ENCODE measurements at places on chromosomes 3 and 15.

DNA sequence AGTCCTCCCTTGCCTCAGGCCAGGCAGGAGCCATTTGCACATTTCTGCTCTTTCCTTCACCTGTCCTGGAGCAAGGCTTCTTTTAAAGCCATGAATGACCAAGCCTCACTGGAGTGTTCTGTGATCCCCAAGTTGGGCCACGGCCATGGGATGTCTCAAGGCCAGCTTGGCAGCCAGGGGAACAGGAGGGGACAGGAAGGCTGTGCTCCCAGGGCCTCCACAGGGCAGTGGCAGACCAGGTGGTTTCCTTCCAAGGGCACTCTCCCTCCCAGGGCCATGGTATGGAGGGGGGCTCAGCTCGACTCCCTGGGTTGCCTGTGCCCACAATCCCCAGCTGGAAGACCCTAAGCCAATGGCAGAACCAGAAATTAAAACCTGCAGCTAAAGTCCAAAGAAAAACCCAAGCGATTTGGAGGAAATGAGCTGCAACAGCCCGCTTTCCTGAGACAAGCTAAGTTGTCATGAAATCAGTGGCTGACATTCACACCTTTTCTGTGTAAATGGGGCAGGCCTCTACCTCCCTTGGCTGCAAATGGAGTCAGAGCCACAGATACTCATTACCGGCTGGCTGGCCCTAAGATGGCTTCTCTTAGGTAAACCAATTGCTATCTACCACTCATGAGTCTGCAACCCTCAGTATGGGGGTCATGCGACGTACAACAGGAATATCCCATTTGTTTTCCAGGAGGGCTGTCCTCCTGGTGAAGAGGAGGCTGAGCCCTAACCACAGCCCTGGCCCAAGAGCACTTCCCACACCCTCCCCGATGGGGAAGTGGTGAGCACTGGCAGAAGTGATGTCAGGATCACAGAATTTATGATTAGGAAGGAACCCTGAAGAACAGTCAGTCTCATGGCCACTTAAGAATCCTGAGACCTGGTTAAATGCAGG lies 83.3 kb downstream of the SNRK start:
- ATAC-seq = no peak

GRCh38 chr3:28253040-28253715 lies 11.8 kb downstream of the CMC1 start:
- ATAC-seq = no peak

DNA sequence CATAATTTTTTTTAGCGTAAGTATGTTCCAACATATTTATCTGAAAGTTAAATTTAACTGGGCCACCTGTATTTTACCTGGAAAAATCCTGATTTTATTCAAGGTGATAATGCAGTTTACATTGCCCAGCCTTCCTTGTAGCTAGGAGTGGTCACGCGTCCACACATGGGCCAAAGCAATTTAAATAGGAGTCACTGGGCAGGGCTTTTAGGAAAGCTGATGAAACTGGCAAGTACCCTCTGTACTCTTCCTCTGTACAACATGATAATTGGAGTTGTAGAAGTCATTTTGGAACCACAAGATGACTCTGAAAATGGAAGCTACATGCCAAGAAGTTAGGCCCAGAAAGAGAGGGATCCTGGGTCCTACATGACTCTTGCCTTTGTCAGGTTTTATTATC lies 9.5 kb downstream of the BTD start:
- ATAC-seq = no peak

GRCh38 chr3:115652738-115653137 lies 29.4 kb downstream of the GAP43 start:
- peak; percentile 76 for ATAC-seq

DNA sequence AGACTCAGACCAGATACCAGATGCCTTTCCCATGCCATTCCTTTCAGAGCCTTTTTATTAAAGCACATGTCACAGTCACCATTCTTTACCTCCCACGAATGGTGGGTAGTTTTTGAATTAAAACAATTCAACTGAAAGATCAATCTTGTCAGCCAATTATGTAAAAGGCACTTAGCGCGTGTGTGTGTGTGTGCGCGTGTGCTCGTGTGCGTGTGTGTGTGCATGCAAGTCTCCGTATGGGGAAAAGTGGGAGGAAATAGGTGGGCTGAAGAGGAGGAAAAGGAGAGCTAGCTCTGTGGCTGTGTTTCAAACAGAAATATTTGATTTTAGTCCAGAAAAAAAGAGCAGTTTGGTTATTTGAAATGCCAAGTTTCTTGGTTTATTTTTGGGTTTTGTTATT lies 177.2 kb downstream of the KCNAB1 start:
- ATAC-seq = no peak

DNA sequence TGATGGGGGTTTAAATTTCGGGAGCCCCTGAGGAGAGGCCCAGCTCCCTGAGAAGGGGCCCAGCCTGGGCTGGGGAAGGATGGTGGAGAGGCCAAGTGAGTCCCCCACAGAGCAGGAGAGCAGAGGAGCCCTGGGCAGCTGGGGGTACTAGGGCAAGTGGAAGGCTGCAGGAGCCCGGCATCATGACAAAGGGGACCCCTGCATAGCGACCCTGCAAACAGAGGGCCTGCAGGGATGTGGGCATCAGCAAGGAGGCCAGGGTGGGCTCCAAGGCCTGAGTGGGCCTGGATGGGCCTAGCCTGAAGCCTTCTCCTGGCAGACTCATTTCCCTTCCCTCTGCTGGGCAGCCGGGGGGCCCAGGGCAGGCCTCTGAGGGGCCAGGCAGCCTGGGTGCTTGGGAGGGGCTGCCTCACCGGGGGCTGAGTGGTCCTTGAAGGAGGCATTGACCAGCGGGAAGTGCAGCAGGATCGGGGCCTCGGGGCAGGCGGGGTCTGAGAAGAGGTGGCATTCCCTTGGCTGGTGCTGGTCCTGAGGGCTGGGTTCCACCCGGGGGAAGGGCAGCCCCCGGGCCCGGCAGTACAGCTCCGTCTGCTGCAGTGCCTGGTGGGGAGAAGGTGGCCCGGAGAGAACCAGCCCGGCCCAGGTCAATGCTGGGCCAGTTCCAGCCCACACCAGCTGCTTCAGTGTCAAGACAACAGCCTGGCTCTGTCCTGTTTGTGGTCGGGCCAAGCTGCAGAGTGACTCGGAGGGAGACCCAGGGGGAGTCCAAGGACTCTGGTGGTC lies 24.7 kb downstream of the PLA2G4D start:
- ATAC-seq = no peak

DNA sequence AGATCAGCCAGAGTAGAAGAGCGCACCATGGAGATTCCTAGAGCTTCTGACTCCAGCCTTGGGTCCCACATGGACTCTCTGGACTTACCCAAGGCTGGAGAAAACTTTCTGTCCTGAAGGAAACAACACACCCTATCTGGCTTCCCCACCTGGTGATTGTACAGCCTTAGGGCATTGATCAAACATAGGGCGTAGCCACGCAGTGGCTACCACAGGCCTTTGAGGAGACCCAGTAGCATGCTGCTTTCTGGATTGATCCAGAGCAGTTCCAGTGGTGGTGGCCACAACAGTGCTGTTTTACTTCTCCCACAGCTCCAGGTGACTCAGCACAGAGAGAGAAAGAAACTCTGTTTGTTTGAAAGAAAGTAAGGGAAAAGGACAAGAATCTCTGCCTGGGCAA lies 23.5 kb downstream of the PYDC2 start:
- no peak for ATAC-seq

DNA sequence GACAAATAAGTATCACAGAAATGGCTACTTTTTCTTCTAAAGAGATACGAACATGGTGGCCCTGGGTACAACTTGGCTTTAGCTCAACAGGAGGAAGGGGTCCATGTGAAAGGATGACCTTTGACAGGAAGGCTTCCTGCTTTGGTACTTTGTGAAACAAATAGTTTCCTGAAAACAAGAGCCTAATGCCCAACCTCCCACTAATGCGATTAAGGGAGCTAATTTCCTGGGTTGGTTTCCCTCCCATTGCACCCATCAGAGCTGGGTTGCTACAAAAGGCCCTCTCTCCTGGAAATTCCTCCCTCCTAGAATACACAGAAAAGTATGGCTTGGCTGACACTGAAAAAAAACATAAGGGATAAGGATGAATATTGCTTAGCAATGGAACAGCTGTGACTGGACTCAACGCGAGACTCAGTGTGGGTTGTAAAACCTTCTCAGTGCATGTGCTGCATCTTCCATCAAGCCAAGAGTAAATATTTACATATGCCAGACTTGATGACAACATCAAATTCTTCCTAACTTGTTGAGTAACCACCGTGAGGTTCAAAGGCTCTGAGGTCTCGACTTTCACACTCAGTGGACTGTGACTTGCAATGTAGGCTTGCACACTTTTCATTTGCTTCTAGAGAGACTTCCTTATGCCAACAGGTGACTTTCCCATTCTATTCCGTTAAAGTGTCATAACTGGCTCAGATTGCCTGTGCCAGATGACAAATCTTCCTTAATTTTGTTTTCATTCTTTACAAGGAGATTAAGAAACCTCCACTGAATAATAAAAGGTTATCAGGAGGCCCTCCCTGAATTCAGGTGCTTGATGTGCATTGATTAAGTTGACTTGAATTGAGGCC lies 60.1 kb downstream of the ADAMTS9 start:
- ATAC-seq = no peak

DNA sequence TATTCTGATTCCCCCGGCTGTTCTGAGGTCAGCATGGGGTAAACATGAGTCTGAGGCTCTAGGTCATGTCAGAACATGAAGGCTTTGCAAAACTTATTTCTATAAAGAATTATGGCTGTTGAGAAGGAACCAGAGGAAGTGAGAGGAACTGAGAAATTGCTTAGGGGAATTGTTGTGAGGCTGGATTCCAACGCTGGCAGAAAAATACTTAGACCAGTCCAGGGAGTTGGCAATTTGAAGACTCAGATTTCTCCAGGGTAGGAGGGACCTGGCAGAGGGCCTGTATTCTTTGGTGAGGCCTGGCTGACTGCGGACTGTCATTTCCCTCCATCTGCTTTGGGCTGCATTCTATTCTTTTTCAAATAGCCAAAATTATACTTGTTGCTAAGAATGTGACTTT lies 155.5 kb downstream of the PLD1 start:
- ATAC-seq = no peak

GRCh38 chr3:184003187-184003967 lies 14.3 kb downstream of the ABCC5 start:
- no peak for ATAC-seq

GRCh38 chr3:129958755-129959154 lies 15.8 kb upstream of the TRH start:
- ATAC-seq = no peak

DNA sequence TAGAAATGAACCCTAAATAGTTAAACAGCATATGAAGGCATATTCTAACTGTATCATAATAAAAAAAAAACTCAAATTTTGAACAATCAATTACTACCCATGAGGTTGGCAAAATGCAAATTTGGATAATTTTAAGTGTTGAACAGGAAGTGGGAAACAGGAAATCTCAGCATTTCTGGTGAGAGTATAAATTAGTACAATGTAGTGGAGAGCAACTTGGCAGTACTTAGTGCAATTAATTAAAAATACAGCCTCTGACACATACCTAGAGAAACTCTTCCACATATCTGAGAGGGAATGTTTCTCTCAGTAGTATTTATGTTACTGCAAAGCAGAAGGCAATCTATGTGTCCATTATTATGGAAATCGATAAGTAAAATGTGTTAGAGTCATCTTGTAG lies 96.8 kb downstream of the TUSC7 start:
- ATAC-seq = no peak

DNA sequence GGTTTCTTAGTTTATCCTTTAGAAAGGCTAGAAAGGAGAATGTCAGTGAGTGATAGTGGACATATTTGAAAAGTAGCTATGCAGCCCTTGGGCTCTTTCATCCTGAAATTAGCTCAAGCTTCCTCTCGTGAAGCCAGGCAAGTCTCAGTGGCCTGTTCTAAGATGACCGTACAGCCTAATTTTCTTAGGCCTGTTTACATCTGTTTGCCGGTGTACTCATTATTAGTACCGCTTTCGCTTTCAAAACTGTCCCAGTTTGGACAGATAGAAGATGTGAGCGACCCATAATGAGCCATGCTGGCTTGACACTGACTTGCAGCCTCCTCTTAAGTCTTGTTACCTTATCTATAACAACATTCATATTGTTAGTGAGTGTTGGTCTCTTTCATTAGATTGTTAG lies 5.7 kb upstream of the ARL14 start:
- ATAC-seq = peak; percentile 84

GRCh38 chr15:73331991-73332925 lies 36.5 kb downstream of the HCN4 start:
- no peak for ATAC-seq

- no peak for ATAC-seq
Observed at GRCh38 chr3:12239301-12239700, 49.6 kb upstream of the PPARG start.

GRCh38 chr3:39050029-39050428 lies 1.7 kb downstream of the SCN11A start:
- peak; percentile 50 for ATAC-seq

- no peak for ATAC-seq
Observed at GRCh38 chr15:91196768-91197167, 96.7 kb downstream of the SV2B start.

Data from stimulated activated memory B cell treated with anti-CD40 and anti-IgM and Interleukin-4, amounts not matched to agents 10 μg/mL and 1 μg/mL and 100 μg/mL, for 72 hours (primary cell).